Type B pancreatic cell (in vitro differentiated cells): ENCODE measurements at places on chromosomes 4 and X. TPM values are rescaled to one million over a fixed set of nuclear protein-coding genes. Genes with fewer than 3 reads are reported as not detected.

LUZP4 gene
- total RNA-seq = not detected in 2 replicates

NUDT10 gene
- total RNA-seq = 0.43 and 10.4 TPM in 2 replicates

TLR7 gene
- 0.05 TPM in 1 of 2 replicates, not detected in the other for total RNA-seq

GRCh38 chr4:155062948-155063347 is 145.5 kb upstream of the NPY2R start:
- no peaks in the 10 kb centered on the region for H3K4me1 ChIP-seq
- DNase-seq = no peak
- H3K36me3 ChIP-seq = no peaks in the 10 kb centered on the region
- H3K27ac ChIP-seq = no peak overlapping the region
- no peak overlapping the region for H3K4me3 ChIP-seq
- H3K27me3 ChIP-seq = no peaks in the 10 kb centered on the region

DNA sequence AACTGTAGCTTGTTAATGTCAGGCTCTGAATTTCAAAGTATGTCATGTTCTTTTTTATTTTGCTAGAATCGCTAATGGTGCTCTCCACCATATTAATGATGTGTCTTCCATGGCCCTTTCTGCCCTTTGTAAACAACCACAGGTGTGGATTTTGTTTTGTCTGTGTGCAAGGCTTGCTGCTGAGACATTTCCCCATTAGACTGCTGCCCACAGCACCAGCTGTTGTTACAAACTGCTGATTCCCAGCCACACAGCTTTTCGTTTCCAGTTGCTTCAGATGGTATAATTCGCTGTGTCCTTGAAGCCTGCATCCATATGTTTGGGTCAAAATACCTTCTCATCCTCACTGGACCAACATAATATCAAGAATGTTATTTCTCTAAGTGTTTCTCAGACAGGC is 32.8 kb downstream of the KCNIP4 start:
- DNase-seq = no peak
- no peaks in the 10 kb centered on the region for H3K27me3 ChIP-seq
- no peak overlapping the region for H3K4me3 ChIP-seq
- H3K36me3 ChIP-seq = no peaks in the 10 kb centered on the region
- H3K27ac ChIP-seq = no peak overlapping the region
- no peaks in the 10 kb centered on the region for H3K4me1 ChIP-seq

GRCh38 chr4:168717847-168718246 is 221.0 kb downstream of the PALLD start:
- H3K36me3 ChIP-seq = peaks cover 30% of the 10 kb centered on the region
- H3K4me1 ChIP-seq = peaks cover 4% of the 10 kb centered on the region
- H3K27me3 ChIP-seq = no peaks in the 10 kb centered on the region
- no peak overlapping the region for H3K27ac ChIP-seq
- no peak for DNase-seq

GRCh38 chrX:108795240-108795639 is 58.9 kb upstream of the IRS4 start:
- H3K4me3 ChIP-seq = no peak overlapping the region
- no peaks in the 10 kb centered on the region for H3K4me1 ChIP-seq
- no peaks in the 10 kb centered on the region for H3K36me3 ChIP-seq
- DNase-seq = no peak
- no peak overlapping the region for H3K27ac ChIP-seq

DNA sequence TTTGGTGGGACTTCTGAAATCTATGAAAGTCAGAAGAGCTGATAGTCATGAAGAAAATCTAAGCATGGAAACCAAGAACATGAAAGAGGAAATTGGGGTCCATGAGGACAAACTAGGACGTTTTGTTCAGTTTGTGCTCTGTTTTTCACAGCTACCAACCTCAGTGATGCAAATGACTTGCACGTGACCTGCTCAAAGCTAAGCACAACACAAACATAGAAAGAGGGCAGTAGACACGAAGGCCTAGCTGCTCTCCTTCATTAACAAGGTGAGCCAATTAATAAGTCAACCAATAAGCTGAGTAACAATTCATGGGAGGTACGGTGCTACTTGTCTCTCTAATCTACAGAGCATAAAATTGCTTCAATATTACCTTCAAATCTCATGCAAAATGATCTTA is 684.1 kb downstream of the TRAM1L1 start:
- H3K36me3 ChIP-seq = no peaks in the 10 kb centered on the region
- no peak overlapping the region for H3K4me3 ChIP-seq
- no peaks in the 10 kb centered on the region for H3K4me1 ChIP-seq

GRCh38 chrX:53093177-53093655 is 726 bp upstream of the KANTR start:
- H3K36me3 ChIP-seq = no peaks in the 10 kb centered on the region
- no peaks in the 10 kb centered on the region for H3K27me3 ChIP-seq
- peak overlapping the region; percentile 92 for H3K4me3 ChIP-seq
- no peak for DNase-seq

DNA sequence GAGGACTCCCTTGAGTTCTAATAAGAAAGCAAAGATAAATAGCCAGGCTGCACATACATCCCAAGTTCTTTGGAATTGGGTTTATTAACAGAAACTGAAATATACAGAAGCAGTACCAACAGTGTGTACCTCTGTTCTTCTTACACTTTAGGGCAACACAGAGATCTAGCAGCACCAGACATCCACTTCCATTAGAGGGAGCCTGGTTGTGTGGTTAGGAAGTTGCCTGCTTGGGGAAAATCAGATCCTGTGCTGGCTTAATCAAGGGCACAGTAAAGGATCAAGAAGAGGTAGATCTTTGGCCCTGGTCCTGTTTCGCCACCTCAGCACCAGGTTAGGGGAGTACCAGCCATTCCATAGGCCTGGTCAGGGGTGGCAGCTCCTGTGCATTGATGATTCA is 231.1 kb upstream of the ARHGAP24 start:
- no peak overlapping the region for H3K4me3 ChIP-seq
- H3K27me3 ChIP-seq = peaks cover 19% of the 10 kb centered on the region
- no peaks in the 10 kb centered on the region for H3K4me1 ChIP-seq
- H3K27ac ChIP-seq = no peak overlapping the region

- H3K27ac ChIP-seq = no peak overlapping the region
- no peaks in the 10 kb centered on the region for H3K36me3 ChIP-seq
- H3K4me3 ChIP-seq = no peak overlapping the region
- H3K4me1 ChIP-seq = peaks cover 10% of the 10 kb centered on the region
- H3K27me3 ChIP-seq = no peaks in the 10 kb centered on the region
Observed at GRCh38 chrX:71997320-71997719, 86.7 kb downstream of the NHSL2 start.

NXF2 gene
- not detected in 2 replicates for total RNA-seq
